ENCODE measurements at places on chromosomes 5 and 9. TPM values are rescaled to one million over a fixed set of nuclear protein-coding genes. Genes with fewer than 3 reads are reported as not detected.

Gene OR1Q1
- total RNA-seq: not detected

Gene CMYA5
- total RNA-seq: 3.3 TPM

Gene CDH6
- total RNA-seq: 3.8 TPM

DNA sequence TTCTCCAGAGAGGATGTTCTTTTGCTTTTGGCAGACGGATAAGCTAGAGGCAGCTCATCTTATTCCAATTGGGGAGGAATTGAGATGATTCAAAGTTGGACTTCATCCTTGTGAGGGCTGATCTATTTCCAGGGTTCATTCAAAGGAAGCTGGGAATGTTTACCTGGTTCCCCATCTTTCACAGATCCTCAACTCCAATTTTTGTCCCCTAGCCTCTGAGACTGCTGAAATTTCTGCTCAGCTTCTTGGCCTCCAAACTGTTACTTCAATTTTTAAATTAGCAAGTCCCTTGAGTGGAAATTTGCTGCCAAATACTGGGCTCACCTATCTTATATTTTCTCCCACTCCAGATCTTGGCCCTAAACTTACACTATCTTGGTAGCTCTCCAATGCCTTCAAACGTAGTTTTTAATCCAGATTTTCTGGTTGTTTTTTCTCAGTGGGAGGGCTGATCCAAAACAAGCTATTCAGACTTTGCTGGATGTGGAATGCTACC is 93.9 kb upstream of the NEK6 start:
- H3K27me3 ChIP-seq: no peaks in the 10 kb centered on the region
- no peaks in the 10 kb centered on the region for H3K4me1 ChIP-seq
- no peak for DNase-seq

GRCh38 chr5:132370181-132370970 is 866 bp downstream of the SLC22A5 start:
- H3K4me1 ChIP-seq: peaks cover 34% of the 10 kb centered on the region
- H3K27ac ChIP-seq: peak overlapping the region; percentile 29
- H3K36me3 ChIP-seq: peaks cover 38% of the 10 kb centered on the region
- peak overlapping the region; percentile 78 for H3K4me3 ChIP-seq
- DNase-seq: no peak

- no peaks in the 10 kb centered on the region for H3K36me3 ChIP-seq
- no peaks in the 10 kb centered on the region for H3K27me3 ChIP-seq
- no peaks in the 10 kb centered on the region for H3K4me1 ChIP-seq
- no peak for DNase-seq
- no peak overlapping the region for H3K27ac ChIP-seq
These were observed 1028.0 kb downstream of the TAF11L14 start for GRCh38 chr5:18662231-18662630.

DNA sequence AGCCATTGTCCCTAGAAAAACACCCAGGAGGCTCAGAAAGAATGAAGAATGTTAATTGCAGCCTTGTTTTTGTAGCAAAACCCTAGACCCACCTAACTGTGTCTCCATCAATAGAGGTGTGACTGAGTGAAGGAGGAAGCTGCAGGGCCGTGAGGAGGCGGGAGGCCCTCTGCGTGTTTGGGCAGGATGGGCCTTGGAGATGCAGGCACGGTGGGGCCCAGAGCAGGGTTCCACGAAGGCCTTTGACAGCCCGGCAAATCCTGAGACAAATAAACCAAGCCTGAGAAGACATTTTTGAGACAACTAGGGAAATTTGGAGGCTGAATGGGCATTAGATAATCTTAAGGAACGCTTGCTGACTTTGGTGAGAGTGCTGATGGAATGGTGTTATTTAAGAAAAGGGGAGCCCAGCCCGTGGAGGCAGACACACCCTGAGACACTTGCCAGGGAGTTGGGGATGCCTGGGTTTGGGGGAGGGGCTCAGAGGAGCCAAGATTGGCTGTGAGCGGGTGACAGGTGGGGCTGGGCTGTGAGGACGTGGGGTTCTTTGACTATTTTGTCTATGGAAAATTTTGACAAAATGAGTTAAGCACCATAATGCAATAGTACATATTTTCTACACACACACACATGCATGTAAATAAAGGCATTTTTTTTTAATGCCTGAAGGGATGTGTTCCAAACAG is 48.8 kb downstream of the BARX1 start:
- no peaks in the 10 kb centered on the region for H3K4me1 ChIP-seq
- DNase-seq: no peak
- peaks cover 84% of the 10 kb centered on the region for H3K27me3 ChIP-seq
- H3K36me3 ChIP-seq: no peaks in the 10 kb centered on the region

DNA sequence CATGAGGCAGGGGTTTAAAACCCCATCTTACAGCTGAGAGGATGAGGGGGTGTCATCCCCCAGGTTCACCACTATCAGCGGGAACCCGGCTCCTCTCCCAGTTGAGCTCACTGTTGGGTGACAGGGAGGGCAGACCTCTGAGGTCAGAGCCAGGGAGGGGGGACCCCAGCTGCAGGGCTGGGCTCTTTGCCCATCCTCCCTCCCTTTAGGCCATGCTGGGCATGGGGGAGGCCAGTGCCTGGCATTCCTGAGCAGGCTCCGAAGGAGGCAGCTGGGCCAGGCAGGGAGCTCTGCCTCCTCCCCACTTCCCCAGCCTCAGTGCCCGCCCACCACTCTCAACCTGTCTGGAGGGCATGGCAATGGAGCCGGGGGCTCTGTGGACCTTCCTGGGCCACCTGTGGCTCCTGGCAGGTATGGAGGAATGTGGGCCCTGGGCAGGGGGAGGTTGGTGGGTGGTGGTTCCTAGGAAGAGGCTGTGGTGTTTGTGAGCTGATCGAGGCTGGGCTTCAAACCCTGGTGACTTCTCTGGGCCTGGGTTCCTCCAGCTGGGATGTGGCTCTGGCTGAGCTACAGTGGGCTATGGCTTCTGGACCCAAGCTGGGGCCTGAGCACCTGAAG is 12.6 kb downstream of the CRB2 start:
- no peak overlapping the region for H3K4me3 ChIP-seq
- H3K27ac ChIP-seq: no peak overlapping the region
- H3K36me3 ChIP-seq: peaks cover 4% of the 10 kb centered on the region
- peaks cover 77% of the 10 kb centered on the region for H3K27me3 ChIP-seq
- no peak for DNase-seq

DNA sequence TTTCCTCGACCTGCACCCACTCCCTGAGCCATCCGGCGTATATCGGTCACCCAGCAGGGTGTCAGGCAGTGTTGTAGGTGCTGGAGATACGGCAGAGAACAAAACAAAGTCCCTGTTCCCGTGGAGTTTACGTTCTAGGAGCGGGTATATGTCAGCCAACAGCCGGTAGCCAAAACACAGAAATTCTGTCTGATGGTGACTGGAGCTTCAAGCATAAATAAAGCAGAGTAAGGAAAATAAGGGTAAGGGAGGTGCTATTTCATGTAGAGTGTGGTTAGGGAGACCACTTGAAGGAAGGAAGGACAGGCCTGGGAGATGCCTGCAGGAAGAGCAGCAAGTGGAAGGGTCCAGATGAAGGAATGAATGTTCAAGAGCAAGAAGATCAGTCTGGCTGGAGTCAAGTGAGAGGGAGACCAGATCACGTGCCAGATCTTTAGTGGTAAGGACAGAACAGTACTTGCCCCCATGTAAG is 783 bp upstream of the ZFR start:
- DNase-seq: no peak

GRCh38 chr5:72159501-72159911 is 52.2 kb downstream of the MAP1B start:
- H3K27ac ChIP-seq: no peak overlapping the region
- H3K27me3 ChIP-seq: no peaks in the 10 kb centered on the region
- H3K36me3 ChIP-seq: peaks cover 5% of the 10 kb centered on the region
- DNase-seq: no peak

GRCh38 chr5:36685631-36686288 is 79.4 kb downstream of the SLC1A3 start:
- H3K4me3 ChIP-seq: no peak overlapping the region
- H3K27me3 ChIP-seq: no peaks in the 10 kb centered on the region
- H3K4me1 ChIP-seq: peaks cover 5% of the 10 kb centered on the region
- H3K27ac ChIP-seq: no peak overlapping the region

GRCh38 chr5:172407241-172407691 is 47.1 kb downstream of the SH3PXD2B start:
- no peak for DNase-seq
- no peak overlapping the region for H3K27ac ChIP-seq
- no peaks in the 10 kb centered on the region for H3K27me3 ChIP-seq
- no peaks in the 10 kb centered on the region for H3K4me1 ChIP-seq
- peaks cover 4% of the 10 kb centered on the region for H3K36me3 ChIP-seq

DNA sequence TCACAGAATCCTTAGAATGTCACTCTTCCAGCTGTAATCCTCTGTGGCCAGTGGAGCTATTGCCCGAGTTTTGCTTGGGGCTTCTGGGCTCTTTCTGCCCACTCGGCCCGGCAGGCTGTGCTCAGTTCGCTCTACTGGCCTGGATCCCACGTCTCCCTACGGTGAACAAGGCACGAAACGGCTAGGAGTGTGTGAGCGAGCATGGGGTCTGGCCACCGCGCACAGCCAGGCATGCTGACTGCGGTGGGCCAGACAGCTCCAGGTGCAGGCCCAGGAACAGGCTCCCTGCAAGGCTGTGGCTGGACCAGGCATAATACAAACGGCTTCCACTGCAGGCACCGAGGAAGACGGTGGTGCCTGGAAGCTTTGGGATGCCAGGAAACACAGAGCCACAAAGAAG is 2035.5 kb upstream of the ACO1 start:
- DNase-seq: no peak
- no peak overlapping the region for H3K4me3 ChIP-seq
- H3K27me3 ChIP-seq: no peaks in the 10 kb centered on the region
- H3K27ac ChIP-seq: no peak overlapping the region

DNA sequence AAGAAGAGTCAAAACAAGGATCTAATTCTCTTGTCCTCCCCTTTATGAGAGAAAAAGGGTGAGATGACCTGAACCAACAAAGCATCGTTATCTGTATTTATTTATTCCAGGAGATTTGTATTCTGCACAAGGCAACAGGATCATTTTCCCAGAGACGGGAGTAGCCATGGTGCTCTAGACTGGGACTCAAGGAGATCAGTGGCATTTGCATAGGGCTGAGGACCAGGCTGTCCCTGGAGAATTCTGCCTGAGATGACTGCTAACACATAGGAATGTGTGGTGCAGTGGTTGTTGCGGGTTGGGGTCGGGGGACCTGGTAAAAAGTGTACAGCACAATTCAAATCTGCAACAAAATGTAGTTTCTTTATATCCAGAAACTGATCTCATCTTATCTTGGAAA is 22.3 kb upstream of the ZNF474 start:
- no peaks in the 10 kb centered on the region for H3K27me3 ChIP-seq
- no peak for DNase-seq
- no peak overlapping the region for H3K4me3 ChIP-seq
- peaks cover 17% of the 10 kb centered on the region for H3K4me1 ChIP-seq
- no peaks in the 10 kb centered on the region for H3K36me3 ChIP-seq

DNA sequence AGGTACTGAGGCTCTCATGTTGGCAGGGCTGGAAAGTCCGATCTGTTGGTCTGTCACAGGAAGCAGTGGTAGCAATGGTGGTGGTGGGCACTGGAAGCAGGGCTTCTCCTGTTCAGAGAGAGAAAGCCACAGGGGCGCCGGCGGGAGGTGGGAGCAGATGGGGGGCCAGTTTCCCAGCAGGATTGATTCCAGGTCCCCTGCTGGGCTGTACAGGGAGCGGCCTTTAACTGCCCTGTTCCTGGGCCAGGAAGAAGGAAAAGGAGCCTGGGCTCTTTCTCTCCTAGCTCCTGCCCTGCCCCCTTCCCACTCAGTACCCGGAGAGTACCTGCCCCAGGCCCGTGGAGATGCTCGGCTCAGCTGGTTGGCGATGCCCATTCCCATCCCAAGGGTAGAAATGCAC is 2.6 kb upstream of the DAB2IP start:
- no peak for DNase-seq
- peaks cover 16% of the 10 kb centered on the region for H3K36me3 ChIP-seq
- H3K4me3 ChIP-seq: no peak overlapping the region

DNA sequence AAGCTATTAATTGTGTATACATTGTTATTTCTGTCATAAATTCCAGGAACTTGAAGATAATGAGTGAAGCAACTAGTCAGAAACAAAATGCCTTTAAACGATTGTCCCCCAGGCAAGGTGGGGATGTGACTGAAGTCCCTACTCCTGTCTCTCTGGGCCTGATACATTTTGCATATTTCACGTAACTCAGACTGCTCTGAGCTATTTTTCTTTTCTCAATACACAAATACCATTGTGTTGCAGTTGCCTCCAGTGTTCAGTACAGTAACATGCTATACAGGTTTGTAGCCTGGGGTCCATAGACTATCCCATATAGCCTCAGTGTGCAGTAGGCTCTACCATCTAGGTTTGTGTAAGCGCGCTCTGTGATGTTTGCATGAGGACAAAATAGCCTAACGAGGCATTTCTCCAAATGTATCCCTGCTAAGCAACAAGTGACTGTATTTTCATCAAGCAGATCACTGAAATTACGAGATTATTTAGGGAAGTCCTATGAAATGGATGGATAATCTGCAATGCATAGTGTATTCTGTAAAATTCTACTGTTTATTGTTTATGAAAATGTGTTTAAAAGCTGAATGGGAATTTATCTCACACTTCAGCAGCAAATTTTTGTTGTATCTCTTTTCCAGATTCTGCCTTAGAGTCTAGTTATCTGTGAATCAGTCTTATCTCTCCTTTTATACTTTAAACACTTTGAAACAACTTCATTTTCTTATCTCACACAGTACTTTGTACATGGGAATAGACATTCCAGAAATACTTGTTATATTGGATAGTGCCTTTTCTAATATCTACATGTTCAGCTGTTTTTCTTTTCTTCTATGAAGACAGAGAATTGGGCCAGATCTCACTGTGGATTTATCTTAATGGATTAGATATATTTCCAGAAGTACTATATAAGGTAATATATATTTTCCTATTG is 150.5 kb downstream of the CD180 start:
- H3K4me3 ChIP-seq: no peak overlapping the region
- H3K36me3 ChIP-seq: no peaks in the 10 kb centered on the region
- no peak overlapping the region for H3K27ac ChIP-seq
- DNase-seq: no peak

DNA sequence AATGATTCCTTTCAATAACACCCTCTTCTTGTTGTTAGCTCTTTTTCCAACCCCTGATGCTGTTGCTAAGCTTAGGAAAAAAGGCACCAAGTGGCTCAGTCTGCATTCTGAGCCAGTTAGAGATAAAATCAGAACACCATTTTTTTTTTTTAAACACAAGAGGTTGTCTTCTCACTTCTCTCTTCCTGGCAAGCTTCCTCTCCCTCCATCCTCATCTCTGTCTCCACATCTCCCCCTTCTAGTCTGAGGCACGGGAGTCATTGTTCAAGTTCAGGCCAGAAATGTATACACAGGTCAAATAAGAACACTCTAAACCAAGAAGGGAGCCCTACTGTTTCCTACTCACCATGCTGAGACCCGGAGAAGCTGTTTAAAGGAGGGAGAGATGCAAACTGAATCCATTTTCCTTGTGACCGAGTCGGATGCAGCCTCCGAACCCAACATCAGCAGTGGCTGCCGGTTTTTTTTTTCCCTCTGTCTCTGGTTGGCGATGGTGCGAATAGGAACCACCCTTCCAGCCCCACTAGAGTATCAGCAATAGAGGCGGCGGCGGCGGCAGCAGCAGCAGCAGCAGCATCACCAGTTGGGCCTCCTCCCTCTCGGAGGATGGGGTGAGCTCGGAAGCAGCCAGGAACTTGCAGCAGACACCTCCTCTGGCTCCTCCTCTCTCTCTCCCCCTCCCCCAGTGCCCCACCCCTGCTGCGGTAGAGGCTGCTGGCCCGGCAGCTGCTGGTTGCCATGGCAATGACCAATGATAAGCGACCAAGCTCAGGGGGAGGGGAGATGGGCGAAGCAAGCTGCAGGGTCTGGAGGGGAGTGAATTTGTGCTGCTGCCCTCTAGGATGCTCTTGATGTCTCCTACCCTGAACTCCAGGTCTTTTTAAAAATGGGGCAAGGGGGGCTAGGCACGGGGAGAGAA is at the start of gene JAKMIP2:
TSS of gene JAKMIP2 (minus strand) at position 619 of the 919 bp plus-strand sequence. CDS start 110,922 bp downstream, outside the sequence.
- no peaks in the 10 kb centered on the region for H3K27me3 ChIP-seq
- DNase-seq: no peak
- no peaks in the 10 kb centered on the region for H3K4me1 ChIP-seq
- no peak within 1 kb of the TSS for H3K27ac ChIP-seq
- H3K4me3 ChIP-seq: no peak within 1 kb of the TSS
